Diencephalon (tissue), 1 donor: ENCODE measurements at places on chromosomes 1 and 21. TPM values are rescaled to one million over a fixed set of nuclear protein-coding genes. Genes with fewer than 3 reads are reported as not detected.

LRRC71 gene
- 1.2 TPM for total RNA-seq

JAM2 gene
- total RNA-seq: 20.8 TPM

ACTL8 gene
- 0.23 TPM for total RNA-seq

TARBP1 gene
- total RNA-seq: 70.8 TPM

C4BPA gene
- total RNA-seq: not detected

MR1 gene
- total RNA-seq: 0.46 TPM

WDR64 gene
- not detected for total RNA-seq

TMIGD3 gene
- total RNA-seq: 4.8 TPM

LRRN2 gene
- total RNA-seq: 20.5 TPM

NPPA gene
- 0.69 TPM for total RNA-seq
